Anterior cingulate cortex (tissue), 58 donors: ENCODE measurements at places on chromosomes 4 and X.

DNA sequence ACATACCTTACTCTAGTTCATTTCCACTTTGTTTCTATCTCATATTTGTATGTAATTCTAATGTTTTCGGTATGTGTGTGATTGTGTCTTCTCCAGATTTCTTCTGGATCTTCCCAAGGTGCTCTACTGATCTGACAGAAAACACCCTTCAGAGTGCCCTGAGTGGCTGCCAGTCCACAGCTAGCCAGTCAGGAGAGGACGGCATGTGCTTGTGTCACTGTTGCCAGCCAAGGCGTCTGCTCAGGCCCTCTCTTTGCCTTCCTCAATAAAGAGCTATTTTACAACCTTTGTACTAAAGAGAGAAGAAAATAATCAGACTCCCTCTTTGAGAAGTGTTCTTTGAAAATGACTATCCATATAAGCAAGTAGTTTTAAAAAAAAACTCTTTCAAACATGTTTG, 29.0 kb downstream of the CD99L2 start:
- DNase-seq, result no peak

DNA sequence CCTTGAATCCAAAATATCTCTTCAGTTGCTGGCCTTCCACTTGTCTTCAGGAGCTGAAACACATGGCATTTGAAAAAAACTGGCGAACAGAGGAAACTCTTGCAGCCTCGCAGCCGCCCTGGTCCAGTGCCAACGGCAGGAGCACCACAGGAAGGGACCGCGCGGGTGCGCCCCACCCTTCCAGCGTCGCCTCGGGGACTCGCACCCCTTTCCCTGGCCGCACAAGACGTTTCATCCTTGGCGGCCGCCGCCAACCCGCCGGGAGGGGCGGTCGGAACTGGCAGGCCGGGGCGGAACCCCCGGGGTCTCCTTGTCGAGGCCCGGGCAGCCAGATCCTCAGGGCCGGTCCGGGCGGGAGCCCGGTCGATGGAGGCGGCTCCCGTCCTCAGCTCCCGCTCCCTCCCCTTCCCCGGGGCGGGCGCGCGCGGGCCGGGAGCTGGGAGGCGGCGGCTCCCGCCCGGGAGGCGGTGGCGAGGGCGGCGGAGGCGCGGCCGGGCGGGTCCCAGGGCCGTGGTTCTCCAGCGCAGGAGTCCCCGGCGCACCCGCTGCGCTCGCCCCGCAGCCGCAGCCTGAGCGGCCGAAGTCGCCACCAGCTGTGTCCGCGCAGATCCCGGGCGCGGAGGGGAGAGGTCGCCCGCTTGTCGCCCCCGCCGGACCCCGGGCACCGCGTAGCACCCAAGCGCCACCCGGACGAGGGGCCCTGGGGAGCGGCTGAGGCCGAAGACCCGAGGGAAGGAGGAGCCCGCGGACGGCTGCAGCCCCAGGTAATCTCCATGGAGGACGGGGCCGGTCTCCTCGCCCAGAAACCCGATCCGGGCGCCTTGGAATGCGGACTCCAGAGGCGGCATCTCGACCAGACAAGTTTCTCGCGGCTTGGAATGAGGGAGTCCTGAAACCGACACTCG, 886 bp upstream of the NDST3 start:
- DNase-seq, result peak; percentile 63

DNA sequence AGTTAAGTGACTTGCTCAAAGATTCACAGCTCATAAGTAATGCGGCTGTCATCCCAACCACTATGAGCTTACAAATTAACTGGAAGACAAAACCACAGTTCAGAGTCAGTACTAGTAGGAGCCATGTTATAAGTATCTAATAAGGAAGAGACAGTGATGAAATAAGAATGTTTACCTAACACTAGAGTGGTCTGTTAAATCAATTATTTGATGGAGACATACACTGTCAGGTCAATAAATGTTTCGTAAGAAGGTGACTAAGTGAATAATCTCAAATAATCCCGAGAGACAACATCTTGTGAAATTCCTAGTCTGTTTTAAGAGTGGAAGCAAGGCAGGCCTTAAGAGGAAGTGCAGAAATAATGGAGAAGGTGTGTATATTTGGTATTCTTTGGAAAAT, 25.8 kb upstream of the AMELX start:
- no peak for DNase-seq

- no peak for DNase-seq
Observed at GRCh38 chr4:54439831-54440243, 210.7 kb downstream of the PDGFRA start.

DNA sequence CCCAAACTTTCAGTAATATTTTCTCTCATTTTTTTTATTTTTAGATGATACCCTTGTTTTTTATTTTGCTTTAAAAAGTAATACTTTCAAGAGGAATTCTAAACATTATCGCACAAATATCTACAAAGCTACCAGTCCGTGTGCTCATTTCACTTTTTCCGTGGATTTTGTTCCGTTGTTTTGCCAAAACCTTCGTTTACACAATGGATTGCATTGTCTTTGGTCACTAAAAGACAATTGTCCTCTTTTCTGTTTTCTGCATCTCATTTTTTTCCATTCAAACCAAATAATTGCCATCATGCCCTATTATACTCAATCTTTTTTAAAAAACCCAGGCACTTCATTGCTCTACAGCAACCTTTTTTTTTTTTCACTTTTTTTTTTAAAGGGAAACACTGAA, 214.9 kb downstream of the CXXC4 start:
- no peak for DNase-seq

GRCh38 chrX:129581904-129582303, 41.8 kb downstream of the OCRL start:
- no peak for DNase-seq

GRCh38 chr4:20995015-20995414, 294.8 kb downstream of the PACRGL start:
- no peak for DNase-seq

GRCh38 chr4:176999935-177000543, 207.3 kb upstream of the VEGFC start:
- DNase-seq, result no peak

GRCh38 chr4:13921805-13922204, 294.3 kb upstream of the BOD1L1 start:
- no peak for DNase-seq

DNA sequence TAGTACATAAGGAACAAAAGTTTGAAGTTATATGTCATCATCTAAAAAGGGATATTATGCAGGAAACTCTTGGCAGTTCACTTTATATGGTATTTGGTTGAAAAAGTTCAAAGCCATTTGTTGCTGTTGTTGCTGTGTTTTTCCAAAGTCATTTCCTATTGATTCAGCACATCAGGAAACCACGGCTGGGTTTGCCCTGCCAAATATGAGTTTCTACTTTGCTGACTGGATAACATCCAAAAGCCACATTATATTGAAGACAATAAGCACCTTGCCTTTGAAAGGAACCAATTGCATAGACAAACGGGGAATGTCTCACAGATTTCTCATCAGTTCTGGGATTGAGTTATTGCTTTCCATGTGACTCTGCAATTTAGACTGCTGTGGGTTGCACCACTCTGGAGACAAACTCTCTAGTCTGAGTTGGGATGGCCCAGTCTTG, 206.1 kb downstream of the SLC39A8 start:
- no peak for DNase-seq

DNA sequence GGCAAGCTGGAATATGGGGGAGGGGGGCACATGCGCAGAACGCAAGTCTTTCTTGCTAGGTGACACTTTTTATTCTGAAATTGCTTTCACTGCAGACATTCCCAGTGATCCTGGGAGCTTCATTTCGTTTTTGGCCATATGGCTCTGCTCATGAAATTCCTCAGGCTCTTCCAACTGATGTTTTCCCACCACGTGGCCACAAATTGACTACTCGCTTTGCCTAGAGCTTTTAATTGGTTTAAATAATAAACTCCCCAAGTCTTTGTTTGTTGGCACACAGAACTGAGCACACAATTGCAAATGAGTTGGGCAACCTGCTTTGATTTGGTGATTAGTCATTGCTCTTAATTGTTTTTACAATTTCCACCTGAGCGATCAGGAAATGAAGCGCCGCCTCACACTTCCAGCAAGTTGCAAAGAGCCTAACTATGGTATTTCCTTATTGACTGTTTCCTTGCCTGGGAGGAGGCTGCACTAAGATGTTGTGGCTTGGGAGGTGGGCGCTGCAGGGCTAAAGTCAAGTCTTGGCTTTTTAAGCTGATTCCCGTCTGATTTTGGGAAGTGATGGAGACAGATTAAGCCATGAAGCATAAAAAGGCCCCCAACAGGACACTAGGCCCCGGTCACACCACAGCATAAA, 282.5 kb downstream of the ZIC3 start:
- no peak for DNase-seq

GRCh38 chr4:56727150-56727549, 46.1 kb upstream of the HOPX start:
- DNase-seq, result no peak

GRCh38 chr4:165718660-165719059, 154.4 kb upstream of the TLL1 start:
- no peak for DNase-seq

DNA sequence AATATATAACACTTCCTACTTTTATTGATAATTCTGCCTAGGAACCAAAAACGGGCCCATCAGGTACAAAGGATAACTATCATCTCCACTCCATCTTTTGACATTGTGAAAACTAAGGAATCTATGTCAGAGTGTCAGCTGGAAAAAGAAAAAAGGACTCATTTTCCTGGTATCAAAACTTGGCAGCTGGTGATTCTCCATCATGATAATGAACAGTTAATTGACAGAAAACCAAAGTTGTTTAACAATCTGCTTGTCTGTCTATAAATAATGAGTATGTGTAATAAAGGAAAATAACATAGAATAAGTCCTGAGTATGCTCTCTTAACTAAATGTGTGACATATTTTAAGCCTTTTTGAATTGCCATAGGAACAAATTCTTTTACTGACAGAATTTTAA, 31.4 kb downstream of the CXorf58 start:
- no peak for DNase-seq

DNA sequence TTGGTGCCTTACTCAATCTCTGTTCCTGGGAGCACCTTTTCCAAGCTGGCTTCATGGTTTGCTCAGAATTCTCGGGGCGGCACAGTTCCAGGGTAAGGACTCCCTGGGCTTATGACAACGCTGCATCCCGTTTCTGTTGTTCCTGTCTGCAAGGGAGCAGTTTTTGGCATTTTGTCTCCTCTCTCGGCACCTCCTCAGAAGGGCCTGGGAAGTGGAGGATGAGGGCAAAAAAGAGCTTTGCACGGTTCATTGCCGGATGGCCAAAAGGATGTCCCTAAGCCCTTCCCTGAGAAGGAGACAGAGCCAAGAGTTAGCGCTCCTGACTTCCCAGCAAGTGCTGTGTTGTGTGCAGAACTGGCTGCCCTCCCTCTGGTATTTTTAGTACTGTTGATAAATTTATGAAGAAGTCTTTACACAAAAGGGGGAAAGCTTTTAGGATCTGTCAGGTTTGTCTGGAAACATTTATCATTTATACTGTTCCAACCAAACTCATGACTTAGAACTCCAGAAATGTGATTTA, 13.4 kb downstream of the SRD5A3 start:
- no peak for DNase-seq

- no peak for DNase-seq
Observed at GRCh38 chrX:23898412-23898959, 9.3 kb downstream of the APOO start.
